ENCODE measurements at places on chromosomes 3 and 15. TPM values are rescaled to one million over a fixed set of nuclear protein-coding genes. Genes with fewer than 3 reads are reported as not detected.

Gene TMEM158
- 0.82 TPM for total RNA-seq

Gene ZBTB11
- 16.4 TPM for total RNA-seq

Gene CFAP91
- total RNA-seq: not detected

Gene APBA2
- total RNA-seq: not detected

Gene AADACL2
- not detected for total RNA-seq

Gene FGF7
- total RNA-seq: not detected

Gene GOLGA6L10
- 3.8 TPM for total RNA-seq

Gene ZNF774
- 11.9 TPM for total RNA-seq

Gene XCR1
- not detected for total RNA-seq

Gene RTP1
- not detected for total RNA-seq

Gene INKA1
- not detected for total RNA-seq

Gene KBTBD8
- 5.8 TPM for total RNA-seq

Gene P2RY14
- total RNA-seq: not detected

DNA sequence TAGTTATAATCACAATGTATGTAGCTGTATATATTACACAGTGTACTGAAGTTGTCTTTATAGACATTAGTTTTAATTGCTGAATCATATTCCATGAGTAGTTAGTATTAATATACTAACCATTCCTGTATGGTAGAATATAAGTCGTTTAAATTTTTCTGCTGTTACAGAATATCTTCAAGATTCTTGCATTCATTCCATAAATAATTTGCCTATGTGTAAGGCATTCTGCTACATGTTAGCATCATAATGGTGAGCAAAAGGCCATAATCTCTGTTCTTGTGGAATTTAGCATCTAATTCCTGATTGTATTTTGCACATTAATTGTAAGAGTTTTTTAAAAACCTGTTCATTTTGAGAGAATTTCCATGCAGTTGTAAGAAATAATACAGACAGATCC lies 14.1 kb downstream of the GYG1 start:
- DNase-seq: no peak

DNA sequence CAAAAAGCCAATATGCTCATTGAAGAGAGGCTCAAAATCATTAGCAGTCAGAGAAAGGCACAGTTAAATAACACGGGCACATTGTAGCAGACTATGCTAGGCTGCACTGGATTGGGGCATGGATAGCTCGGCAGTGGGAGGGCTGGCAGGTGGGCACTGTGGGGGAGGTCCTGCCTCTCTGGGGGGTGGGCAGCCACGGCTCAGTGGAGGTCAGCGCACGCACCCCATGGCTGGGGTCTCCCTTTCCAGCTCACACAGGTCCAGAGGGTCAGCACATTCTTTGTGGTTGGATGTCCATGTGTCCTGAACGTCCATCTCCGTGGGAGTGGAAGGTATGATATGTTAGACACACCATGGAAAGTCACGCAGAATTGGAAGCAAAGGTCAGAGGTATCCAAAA lies 18.4 kb upstream of the MGLL start:
- no peak for DNase-seq

DNA sequence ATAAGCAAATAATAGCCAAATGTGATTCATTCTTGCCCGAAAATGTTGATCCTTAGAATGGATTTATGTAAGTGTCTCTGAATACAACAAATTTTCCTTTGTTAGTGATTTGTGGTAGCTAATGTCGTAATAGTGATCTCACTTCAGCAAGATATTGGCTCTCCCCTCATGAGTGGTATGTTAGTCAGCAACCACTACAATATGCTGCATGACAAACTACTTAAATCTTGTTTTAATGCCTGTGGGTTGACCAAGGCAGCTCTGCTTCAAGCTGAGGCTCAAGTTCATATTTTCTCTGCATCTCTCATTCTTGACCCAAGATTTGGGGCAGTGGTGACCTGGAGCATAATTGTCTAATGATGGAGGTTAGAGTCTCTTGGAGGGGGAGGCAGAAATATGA lies 49.8 kb upstream of the GALNT15 start:
- DNase-seq: no peak

DNA sequence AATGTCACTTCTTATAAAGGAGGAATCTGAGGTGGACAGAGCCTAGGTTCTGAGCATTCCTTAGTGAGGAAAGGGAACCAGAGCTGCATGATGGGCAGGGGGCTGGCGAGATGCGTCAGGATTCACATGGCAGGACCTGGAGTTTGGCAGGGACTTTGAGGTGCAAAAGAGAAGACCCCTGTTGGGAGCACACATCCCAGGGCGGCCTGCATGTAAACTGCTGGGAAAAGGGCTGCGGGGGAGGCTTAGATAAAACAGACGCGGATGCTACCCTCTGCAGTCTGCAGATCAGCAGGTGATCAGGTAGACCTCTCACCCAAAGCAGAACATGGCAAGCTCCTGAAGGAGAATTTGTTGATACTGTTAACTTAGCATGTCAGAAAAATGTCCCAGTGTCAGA lies 168.4 kb downstream of the VGLL4 start:
- DNase-seq: no peak

GRCh38 chr3:48433472-48434118 lies 3.7 kb upstream of the PLXNB1 start:
- peak; percentile 93 for DNase-seq

- no peak for DNase-seq
These were observed 129.7 kb upstream of the TUSC7 start for GRCh38 chr3:116579840-116580239.

DNA sequence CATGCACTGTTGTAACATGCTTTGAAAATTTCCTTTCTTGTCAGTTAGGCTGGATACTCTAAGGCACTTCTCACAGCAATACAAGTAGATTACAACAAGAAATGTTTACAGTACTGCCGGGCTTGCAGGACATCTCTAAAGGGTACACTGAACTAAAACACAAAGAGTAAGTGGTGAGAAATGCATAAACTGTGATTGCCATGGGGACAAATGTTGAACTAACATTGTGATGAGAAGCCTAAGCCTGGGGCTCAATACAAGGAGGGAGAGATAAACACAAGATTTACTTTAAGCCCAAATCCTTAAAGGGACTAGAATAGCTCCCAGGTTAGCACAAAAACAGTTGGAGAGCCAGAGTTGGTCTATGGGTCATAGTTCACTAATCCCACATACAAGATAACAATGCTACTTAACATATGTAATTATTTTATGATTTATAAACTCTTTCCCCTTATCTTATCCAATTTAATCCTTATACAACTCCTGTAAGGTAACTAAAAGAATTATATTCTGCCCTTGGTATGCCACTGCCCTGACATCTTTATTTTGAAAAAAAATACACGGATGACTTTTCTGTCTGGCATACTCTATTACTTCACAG lies 126.9 kb downstream of the THRB start:
- DNase-seq: no peak

- DNase-seq: no peak
These were observed 11.1 kb upstream of the SELENOK start for GRCh38 chr3:53902711-53903110.

- no peak for DNase-seq
These were observed 55.2 kb downstream of the SPTSSB start for GRCh38 chr3:161316006-161316689.

- no peak for DNase-seq
These were observed 12.6 kb downstream of the PAQR5 start for GRCh38 chr15:69311319-69311721.

GRCh38 chr3:43468133-43468532 lies 153.7 kb downstream of the ANO10 start:
- DNase-seq: no peak

GRCh38 chr15:82680200-82681102 lies 29.2 kb downstream of the AP3B2 start:
- DNase-seq: no peak

DNA sequence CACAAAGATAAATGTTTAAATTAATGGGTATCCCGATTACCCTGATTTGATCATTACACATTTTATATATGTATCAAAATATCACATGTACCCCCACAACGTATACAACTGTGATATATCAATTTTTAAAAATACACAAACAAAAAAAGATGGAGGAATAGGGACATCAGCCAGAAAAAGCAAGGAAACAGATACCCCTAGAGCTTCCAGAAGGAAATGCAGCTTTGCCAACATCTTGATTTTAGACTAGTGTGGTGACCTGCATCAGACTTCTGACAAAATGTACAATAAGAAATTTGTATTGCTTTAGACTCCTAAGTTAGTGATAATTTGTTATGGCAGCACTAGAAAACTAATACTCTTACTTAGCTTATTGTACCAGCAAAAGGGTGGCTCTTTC lies 483.8 kb downstream of the TUSC7 start:
- no peak for DNase-seq

- DNase-seq: no peak
These were observed 102.1 kb downstream of the VGLL4 start for GRCh38 chr3:11541321-11542303.

- no peak for DNase-seq
These were observed 459.5 kb downstream of the DIPK2A start for GRCh38 chr3:144431134-144431533.

- DNase-seq: no peak
These were observed 3.3 kb upstream of the ITPKA start for GRCh38 chr15:41490355-41490754.

DNA sequence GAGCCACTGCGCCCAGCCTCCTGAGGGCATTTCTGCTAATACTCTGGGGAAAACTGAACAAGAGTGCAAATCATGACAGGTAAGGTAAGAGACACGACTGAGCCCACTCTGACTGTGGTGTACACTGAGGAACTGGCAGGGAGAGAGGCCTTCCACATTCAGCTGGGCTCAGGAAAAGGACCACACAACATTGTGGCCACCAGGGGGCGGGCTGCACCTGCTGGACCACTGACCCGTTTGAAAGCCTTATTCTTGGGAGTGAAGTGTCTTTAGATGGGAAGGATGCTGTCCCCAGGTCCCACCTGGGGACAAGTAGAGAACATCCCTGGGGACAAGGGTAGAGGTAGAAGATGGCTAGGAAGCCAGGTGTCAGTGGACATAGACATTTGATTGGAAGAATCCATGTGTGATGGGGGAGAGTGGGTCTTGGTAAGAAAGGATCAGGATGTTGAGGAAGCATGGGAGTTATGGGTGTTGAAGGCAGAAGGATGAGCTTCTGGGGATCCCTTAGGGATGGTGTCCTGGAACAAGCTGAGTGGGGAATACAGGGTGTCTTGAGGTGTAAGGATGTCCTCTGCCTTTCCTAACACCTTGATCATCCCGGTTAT lies 6.2 kb upstream of the CTDSPL start:
- peak; percentile 89 for DNase-seq

- DNase-seq: no peak
These were observed 13.9 kb upstream of the C15orf61 start for GRCh38 chr15:67506775-67507747.

GRCh38 chr15:50241684-50242450 lies 23.7 kb downstream of the HDC start:
- no peak for DNase-seq

DNA sequence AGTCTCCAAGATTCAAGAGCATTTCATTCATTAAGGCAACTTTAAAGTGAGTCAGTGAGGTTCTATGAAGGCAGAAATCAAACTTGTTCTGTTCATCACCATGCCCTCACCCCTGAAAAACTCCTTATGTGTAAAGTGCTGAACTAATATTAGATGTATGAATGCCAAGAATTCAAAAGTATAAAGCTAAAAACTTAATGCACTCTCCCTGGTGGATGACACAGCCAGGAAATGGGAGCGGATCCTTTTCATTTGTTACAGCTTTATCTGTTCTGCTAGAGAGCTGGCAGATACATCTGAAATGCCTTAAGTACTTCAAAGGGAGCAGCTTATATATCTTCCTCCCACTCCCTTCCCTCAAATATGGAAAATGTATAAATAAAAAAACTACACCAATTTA lies 8.2 kb downstream of the TXNRD3 start:
- no peak for DNase-seq

- no peak for DNase-seq
These were observed 50.1 kb downstream of the SUMF1 start for GRCh38 chr3:4416961-4417360.

- DNase-seq: no peak
These were observed 165.3 kb downstream of the CHSY1 start for GRCh38 chr15:101086394-101087171.

- DNase-seq: no peak
These were observed 192.9 kb upstream of the NECTIN3 start for GRCh38 chr3:110878692-110879091.

DNA sequence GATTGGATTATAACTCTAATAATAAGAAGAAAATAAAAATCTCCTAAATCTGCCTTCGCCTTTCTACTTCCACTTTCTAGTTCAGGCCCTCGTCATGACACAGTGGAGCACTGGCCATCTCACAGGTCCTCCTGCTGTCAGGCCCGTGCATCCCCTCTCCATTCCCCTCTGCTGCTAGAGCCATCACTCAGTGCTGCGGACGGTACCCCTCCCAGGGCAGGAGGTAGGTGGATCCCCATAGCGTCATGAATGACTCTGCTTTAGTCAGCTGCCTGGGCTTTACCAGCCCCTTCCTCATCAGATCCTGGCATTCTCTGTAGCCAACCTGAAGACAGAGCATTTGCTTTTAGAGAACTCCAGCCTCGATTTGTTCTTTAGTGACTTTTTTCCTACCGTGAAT lies 12.0 kb upstream of the PPP1R2 start:
- no peak for DNase-seq

- DNase-seq: no peak
These were observed 1.8 kb downstream of the EPM2AIP1 start for GRCh38 chr3:36991147-36991546.

DNA sequence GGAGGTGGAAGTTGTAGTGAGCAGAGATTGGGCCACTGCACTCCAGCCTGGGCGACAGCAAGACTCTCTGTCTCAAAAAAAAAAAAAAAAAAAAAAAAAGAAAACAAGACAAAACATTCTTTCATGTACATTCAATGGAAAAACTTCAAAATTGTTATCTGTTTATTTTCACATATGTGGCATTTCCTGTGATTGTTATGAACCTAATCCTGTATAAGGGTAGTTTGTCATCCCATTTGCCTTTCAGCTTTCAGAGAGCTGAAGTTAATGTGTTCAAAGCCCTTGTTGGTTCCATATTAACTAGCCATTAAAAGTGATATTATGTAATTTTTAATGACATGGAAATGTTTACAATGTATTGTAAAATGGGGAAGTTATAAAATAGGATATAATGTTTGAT lies 17.3 kb upstream of the NCK1 start:
- DNase-seq: no peak

- no peak for DNase-seq
These were observed 241.3 kb downstream of the ITPR1 start for GRCh38 chr3:4734454-4734853.

- DNase-seq: no peak
These were observed 264.6 kb downstream of the ZIC4 start for GRCh38 chr3:147141516-147142288.

- DNase-seq: no peak
These were observed 17.1 kb upstream of the ZNF710 start for GRCh38 chr15:89984001-89984400.

DNA sequence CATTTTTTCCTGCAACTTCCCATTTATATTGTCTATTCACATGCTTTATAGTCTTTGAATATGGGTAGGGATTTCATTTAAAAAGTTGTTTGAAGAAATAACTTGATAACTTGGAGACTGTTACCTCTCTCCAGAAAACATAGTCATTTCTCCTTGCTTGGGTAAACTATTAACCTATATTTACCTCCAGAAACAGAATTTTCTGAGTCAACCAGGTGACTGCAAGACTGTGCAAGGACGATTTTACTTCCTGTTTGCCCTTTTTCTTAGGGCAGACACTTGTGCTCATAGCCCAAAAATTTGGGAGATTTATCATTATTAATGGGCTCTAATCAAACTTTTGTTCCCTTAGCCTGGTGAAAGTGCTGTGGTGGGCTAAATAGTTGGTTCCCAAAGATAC lies 14.3 kb upstream of the MOBP start:
- DNase-seq: no peak

- DNase-seq: no peak
These were observed 135.5 kb upstream of the TTC14 start for GRCh38 chr3:180466401-180467011.

All from Caco-2 (cell line).